Left cardiac atrium (tissue), 4 donors: ENCODE measurements at places on chromosomes 2 and 18. TPM values are rescaled to one million over a fixed set of nuclear protein-coding genes. Genes with fewer than 3 reads are reported as not detected.

Gene SNED1
- total RNA-seq, result 12.2 TPM

Gene PROC
- not detected for total RNA-seq

Gene PTPRN
- total RNA-seq, result not detected

DNA sequence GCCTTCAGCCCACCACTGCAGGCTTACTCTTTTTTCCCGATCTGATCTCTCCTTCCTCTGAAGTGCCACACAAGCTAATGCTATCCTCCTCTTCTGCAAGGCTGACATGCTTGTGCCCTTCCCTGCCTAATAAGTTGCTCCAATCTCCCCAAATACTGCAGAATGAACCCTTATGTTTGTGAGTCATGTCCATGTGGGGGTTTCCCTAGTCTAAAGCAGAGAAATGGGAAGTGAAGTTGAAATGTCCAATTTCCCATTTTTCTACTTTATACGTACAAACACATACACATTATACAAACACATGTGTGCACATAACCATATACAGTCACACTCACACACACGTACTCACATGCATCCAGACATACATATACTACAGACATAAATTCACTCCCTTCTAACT lies 288.1 kb upstream of the CELF4 start:
- no peak for DNase-seq

DNA sequence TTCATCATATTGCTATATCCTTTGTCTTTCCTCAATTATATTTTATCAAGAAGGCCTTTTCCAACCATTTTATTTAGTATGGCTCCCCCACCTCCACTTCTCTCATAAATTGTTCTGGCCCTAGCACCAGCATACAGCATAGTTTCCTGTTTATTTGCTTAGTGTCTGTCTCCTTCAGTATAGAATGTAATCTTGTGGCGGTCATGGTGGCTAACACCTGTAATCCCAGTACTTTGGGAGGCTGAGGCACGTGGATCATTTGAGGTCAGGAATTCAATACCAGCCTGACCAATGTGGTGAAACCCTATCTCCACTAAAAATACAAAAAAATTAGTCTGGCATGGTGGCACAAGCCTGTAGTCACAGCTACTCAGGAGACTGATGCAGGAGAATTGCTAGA lies 39.6 kb upstream of the CLASP1 start:
- no peak for DNase-seq
